ENCODE measurements at places on chromosomes 7 and 10. TPM values are rescaled to one million over a fixed set of nuclear protein-coding genes. Genes with fewer than 3 reads are reported as not detected.
A peak's percentile ranks its signal among the peaks of the same experiment; 100 is the strongest.

The ALOX5 gene
- 2.4 TPM for total RNA-seq

The CDC123 gene
- total RNA-seq = 185 TPM

The TUBB8 gene
- not detected for total RNA-seq

The INMT gene
- total RNA-seq = not detected

The BTRC gene
- total RNA-seq = 19.0 TPM

The RAPGEF5 gene
- 0.54 TPM for total RNA-seq

The PALD1 gene
- 2.1 TPM for total RNA-seq

The IKZF1 gene
- total RNA-seq = 282 TPM

The CYP2C19 gene
- 0.33 TPM for total RNA-seq

The ABCC2 gene
- 1.3 TPM for total RNA-seq

The KCND2 gene
- total RNA-seq = not detected

The OR6V1 gene
- not detected for total RNA-seq

The SLC18A3 gene
- total RNA-seq = not detected

- H3K36me3 ChIP-seq = no peaks in the 10 kb centered on the region
- H3K4me1 ChIP-seq = peaks cover 2% of the 10 kb centered on the region
- H3K27ac ChIP-seq = no peak overlapping the region
- no peak for DNase-seq
- H3K4me3 ChIP-seq = no peak overlapping the region
- peaks cover 20% of the 10 kb centered on the region for H3K27me3 ChIP-seq
Measured at GRCh38 chr10:117499248-117500105, 43.1 kb upstream of the EMX2 start.

GRCh38 chr10:76675561-76675950, 962.1 kb downstream of the KCNMA1 start:
- H3K4me1 ChIP-seq = no peaks in the 10 kb centered on the region
- no peaks in the 10 kb centered on the region for H3K27me3 ChIP-seq
- H3K27ac ChIP-seq = no peak overlapping the region
- H3K4me3 ChIP-seq = no peak overlapping the region
- H3K36me3 ChIP-seq = no peaks in the 10 kb centered on the region

DNA sequence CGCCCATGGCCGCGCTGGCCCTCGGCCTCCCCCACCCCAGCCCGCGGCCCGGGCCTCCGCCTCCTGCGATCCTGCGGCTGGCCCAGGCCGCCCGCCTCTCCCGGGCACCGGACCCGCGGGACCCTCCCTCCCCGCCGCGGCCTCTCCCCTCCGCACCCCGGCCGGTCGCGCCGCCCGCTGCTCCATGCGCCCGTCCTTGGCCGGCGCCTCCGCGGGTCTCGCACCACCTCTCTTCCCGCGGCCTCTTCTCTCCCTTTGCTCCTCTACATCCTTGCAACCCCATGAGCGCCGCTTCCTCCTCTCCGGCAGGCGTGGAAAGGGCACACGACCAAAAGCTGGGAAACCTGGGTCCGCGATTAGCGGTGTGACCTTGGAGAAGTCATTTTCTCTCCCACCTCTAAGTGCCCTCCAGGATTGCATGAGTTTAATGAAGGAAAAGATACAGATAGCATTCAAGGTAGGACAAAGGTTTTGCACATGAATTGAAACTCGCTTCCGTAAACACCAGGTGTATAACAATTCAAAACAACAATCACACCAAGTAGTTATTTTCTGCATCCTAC, 448 bp upstream of the SRPK2 start:
- DNase-seq = peak; percentile 79
- H3K36me3 ChIP-seq = peaks cover 10% of the 10 kb centered on the region
- peaks cover 20% of the 10 kb centered on the region for H3K4me1 ChIP-seq
- peaks cover 2% of the 10 kb centered on the region for H3K27me3 ChIP-seq

DNA sequence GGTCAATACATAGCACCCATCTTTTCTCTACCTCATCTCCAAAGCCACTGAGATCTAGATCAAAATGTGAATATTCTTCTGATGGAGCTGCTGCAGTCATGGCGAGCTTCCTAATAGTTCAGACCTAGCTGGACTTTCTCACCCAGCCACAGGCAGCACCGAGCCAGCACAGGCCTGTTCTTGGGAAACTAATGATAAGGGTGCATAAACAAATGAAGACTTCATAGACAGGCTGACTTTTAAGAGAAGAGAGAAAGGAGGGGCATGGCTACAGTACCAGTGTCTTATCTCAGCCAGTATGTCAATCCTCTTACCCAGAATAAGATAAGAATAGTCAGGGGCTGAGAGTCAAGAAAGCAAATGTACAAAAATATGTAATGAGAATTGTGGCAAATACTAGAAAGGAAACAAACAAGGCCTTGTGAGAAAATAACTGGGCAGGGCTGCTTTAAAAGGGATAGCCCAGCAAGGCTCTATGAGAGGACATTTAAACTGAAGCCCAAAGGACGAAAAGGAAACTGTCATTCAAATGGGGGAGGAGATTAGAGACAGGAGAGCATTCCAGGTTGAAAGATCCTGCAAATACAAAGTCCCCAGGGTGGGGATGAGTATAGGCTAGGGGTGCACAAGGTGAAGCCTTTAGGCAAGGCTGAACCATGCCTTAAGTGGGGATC, 21.8 kb upstream of the CDK14 start:
- DNase-seq = no peak
- H3K4me3 ChIP-seq = no peak overlapping the region
- H3K4me1 ChIP-seq = no peaks in the 10 kb centered on the region
- H3K27me3 ChIP-seq = no peaks in the 10 kb centered on the region

DNA sequence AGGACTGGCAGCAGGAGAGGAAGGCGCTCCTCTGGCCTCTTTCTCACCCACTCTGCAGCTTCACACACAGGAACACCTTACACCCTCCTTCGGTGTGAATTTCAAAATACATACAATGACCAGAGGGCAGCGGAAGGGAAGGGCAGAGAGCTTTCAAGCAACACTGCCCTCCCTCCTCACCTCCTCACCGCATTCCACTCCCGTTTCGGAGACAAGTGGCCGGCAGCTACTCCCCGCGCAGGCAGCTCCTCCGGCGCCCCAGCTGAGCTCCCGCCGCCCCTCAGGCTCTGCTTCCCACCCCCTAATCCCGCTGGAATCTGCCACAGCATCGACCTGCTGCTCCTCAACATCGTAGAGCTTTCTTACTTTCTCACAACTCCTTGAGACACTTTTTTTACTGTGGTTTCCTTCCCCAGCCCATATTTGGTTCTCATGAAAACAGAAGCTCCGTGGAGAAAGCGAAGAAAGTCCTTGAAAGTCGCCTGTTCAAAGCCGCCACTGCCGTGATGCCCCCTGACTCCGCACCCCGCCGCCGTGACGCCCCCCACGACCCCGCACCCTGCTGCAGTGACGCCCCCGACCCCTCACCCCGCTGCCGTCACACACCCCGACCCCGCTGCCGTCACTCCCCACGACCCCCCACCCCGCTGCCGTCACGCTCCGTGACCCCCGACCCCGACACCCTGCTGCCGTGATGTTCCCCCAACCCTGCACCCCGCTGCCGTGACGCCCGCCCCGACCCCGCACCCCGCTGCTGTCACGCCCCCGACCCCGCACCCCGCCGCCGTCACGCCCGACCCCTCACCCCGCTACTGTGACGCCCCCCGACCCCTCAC, 14.6 kb upstream of the GPER1 start:
- no peak overlapping the region for H3K4me3 ChIP-seq
- H3K36me3 ChIP-seq = no peaks in the 10 kb centered on the region
- DNase-seq = no peak
- no peaks in the 10 kb centered on the region for H3K27me3 ChIP-seq
- no peaks in the 10 kb centered on the region for H3K4me1 ChIP-seq

- H3K27me3 ChIP-seq = peaks cover 2% of the 10 kb centered on the region
- DNase-seq = no peak
- H3K36me3 ChIP-seq = no peaks in the 10 kb centered on the region
- no peak overlapping the region for H3K27ac ChIP-seq
- no peak overlapping the region for H3K4me3 ChIP-seq
Measured at GRCh38 chr10:597976-598375, 91.5 kb downstream of the DIP2C start.

DNA sequence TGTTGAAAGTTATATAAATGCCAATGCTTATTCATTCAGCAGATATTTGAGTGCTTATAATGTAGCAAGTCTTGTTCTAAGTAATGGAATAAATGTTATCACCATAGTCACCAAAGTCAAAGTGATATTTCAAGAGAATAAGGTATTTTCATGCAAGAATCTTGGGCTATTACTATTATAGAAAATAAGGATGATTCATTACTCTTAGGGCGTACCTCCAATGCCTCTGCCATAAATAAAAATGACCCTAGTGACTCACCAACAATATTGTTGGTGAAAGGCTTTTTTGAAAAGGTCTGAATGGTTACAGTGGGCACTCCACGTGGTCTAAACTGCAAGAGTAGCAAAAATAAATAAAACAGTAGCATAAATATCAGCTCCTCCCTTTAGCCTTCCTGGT, 68.4 kb downstream of the RALA start:
- peaks cover 46% of the 10 kb centered on the region for H3K36me3 ChIP-seq
- DNase-seq = no peak
- no peak overlapping the region for H3K4me3 ChIP-seq
- H3K4me1 ChIP-seq = peaks cover 2% of the 10 kb centered on the region
- H3K27ac ChIP-seq = no peak overlapping the region

GRCh38 chr7:114886241-114886640, 35.7 kb upstream of the MDFIC start:
- H3K4me3 ChIP-seq = no peak overlapping the region
- H3K27me3 ChIP-seq = no peaks in the 10 kb centered on the region
- peaks cover 37% of the 10 kb centered on the region for H3K4me1 ChIP-seq
- peaks cover under 1% of the 10 kb centered on the region for H3K36me3 ChIP-seq
- no peak for DNase-seq

- H3K36me3 ChIP-seq = peaks cover 40% of the 10 kb centered on the region
- H3K4me1 ChIP-seq = peaks cover 30% of the 10 kb centered on the region
- no peak overlapping the region for H3K27ac ChIP-seq
- H3K4me3 ChIP-seq = no peak overlapping the region
- no peaks in the 10 kb centered on the region for H3K27me3 ChIP-seq
Measured at GRCh38 chr7:37074370-37074769, 350.1 kb upstream of the AOAH start.

- H3K27ac ChIP-seq = no peak overlapping the region
- no peak for DNase-seq
- no peaks in the 10 kb centered on the region for H3K36me3 ChIP-seq
- no peak overlapping the region for H3K4me3 ChIP-seq
- no peaks in the 10 kb centered on the region for H3K27me3 ChIP-seq
Measured at GRCh38 chr10:50600831-50601477, 22.8 kb downstream of the SGMS1 start.

GRCh38 chr7:97025130-97025499, 484 bp upstream of the DLX5 start:
- peaks cover 21% of the 10 kb centered on the region for H3K4me1 ChIP-seq
- DNase-seq = no peak
- no peak overlapping the region for H3K4me3 ChIP-seq
- no peak overlapping the region for H3K27ac ChIP-seq
- no peaks in the 10 kb centered on the region for H3K36me3 ChIP-seq

GRCh38 chr10:26249681-26250080, 33.1 kb downstream of the GAD2 start:
- no peak overlapping the region for H3K27ac ChIP-seq
- no peak for DNase-seq
- peaks cover under 1% of the 10 kb centered on the region for H3K27me3 ChIP-seq
- H3K36me3 ChIP-seq = no peaks in the 10 kb centered on the region
- no peak overlapping the region for H3K4me3 ChIP-seq

DNA sequence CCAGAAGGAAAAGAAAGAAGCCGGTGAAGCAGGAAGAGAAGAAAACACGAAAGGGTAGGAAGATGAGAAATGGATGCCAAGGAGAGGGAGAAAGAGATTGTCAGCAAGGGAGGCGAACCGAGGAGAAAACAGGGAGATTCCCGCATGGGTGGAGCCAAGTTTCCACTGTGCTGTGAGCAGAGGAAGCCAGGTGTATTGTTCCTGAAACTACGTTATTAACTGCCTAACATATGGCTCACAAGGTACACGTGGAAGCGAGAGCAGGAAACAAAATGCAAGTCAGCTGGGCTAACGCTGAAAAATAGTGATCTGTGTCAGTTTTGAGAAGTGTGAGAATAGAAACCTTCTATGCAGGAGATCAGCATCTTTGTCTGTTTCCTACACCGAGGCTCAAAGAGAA, 20.4 kb upstream of the HIPK2 start:
- no peak overlapping the region for H3K4me3 ChIP-seq
- no peaks in the 10 kb centered on the region for H3K36me3 ChIP-seq
- H3K27me3 ChIP-seq = no peaks in the 10 kb centered on the region
- no peak overlapping the region for H3K27ac ChIP-seq
- H3K4me1 ChIP-seq = peaks cover 9% of the 10 kb centered on the region
- DNase-seq = no peak

DNA sequence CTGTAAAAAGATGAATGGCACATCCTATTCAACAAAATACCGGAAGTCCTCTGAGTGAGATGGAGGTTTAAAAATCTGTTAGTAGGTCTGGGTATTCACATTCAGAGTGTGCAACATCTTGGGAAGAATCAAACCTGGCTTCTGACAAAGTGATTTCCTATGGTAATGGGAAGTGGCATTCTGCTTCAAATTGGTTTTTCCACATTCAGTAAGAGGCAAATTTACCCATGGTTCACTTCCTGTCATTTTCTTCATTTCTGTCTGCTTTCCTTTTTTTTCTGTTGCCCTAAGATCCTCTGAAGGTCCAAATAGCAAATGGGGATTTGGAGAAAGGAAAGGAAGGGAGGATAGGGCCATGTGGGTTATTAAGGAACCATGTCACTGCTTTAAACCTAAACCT, 218.3 kb downstream of the DOCK4 start:
- no peak for DNase-seq
- no peaks in the 10 kb centered on the region for H3K36me3 ChIP-seq
- no peaks in the 10 kb centered on the region for H3K4me1 ChIP-seq

GRCh38 chr7:120412139-120413050, 139.4 kb downstream of the KCND2 start:
- H3K36me3 ChIP-seq = no peaks in the 10 kb centered on the region
- H3K4me3 ChIP-seq = no peak overlapping the region
- H3K4me1 ChIP-seq = no peaks in the 10 kb centered on the region
- no peaks in the 10 kb centered on the region for H3K27me3 ChIP-seq
- H3K27ac ChIP-seq = no peak overlapping the region
- DNase-seq = no peak

- no peak for DNase-seq
- H3K27me3 ChIP-seq = no peaks in the 10 kb centered on the region
- H3K4me3 ChIP-seq = no peak overlapping the region
Measured at GRCh38 chr7:37089972-37090371, 358.7 kb downstream of the ELMO1 start.

- H3K27me3 ChIP-seq = no peaks in the 10 kb centered on the region
- DNase-seq = no peak
- H3K4me1 ChIP-seq = peaks cover 20% of the 10 kb centered on the region
- peak overlapping the region; percentile 95 for H3K4me3 ChIP-seq
Measured at GRCh38 chr7:133252506-133252857, 396 bp upstream of the EXOC4 start.

- H3K4me3 ChIP-seq = no peak overlapping the region
- H3K36me3 ChIP-seq = peaks cover 5% of the 10 kb centered on the region
- no peak overlapping the region for H3K27ac ChIP-seq
- DNase-seq = no peak
Measured at GRCh38 chr7:128037081-128037480, 5.8 kb upstream of the LRRC4 start.

GRCh38 chr7:105776068-105776790, 100.2 kb downstream of the ATXN7L1 start:
- H3K4me3 ChIP-seq = no peak overlapping the region
- H3K36me3 ChIP-seq = no peaks in the 10 kb centered on the region
- no peaks in the 10 kb centered on the region for H3K4me1 ChIP-seq
- H3K27me3 ChIP-seq = peaks cover 33% of the 10 kb centered on the region
- DNase-seq = no peak

GRCh38 chr7:129975309-129975708, 22.5 kb upstream of the UBE2H start:
- H3K4me3 ChIP-seq = no peak overlapping the region
- no peaks in the 10 kb centered on the region for H3K36me3 ChIP-seq
- H3K4me1 ChIP-seq = no peaks in the 10 kb centered on the region
- H3K27ac ChIP-seq = no peak overlapping the region
- DNase-seq = no peak

GRCh38 chr10:42645103-42645502, 6.7 kb upstream of the ZNF33B start:
- no peaks in the 10 kb centered on the region for H3K27me3 ChIP-seq
- H3K36me3 ChIP-seq = no peaks in the 10 kb centered on the region
- no peak overlapping the region for H3K4me3 ChIP-seq
- peaks cover under 1% of the 10 kb centered on the region for H3K4me1 ChIP-seq
